ENCODE measurements at places on chromosomes 7 and 10.

GRCh38 chr7:152161171-152161570 is 135.7 kb downstream of the GALNT11 start:
- DNase-seq = no peak

GRCh38 chr7:157035302-157035701 is 24.8 kb upstream of the MNX1 start:
- DNase-seq = no peak

GRCh38 chr7:134470864-134471263 is 12.0 kb upstream of the AKR1B1 start:
- DNase-seq = no peak

DNA sequence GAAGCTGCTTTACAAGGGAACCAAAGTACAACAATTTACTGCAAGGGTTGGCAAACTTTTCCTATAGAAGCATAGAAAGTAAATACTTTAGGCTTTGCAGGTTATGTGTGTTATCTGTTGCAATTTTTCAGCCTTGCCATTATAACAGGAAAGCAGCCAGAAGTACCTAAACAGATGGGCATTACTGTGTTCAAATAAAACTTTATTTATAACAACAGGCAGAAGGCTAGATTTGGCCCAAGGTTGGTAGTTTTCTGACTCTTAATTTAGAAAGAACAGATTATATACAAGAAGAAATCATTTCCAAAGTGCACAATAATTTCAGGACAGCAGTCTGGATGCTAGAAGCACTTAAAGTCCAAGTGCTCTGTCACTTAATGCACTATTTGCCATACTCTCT is 307.1 kb downstream of the ANKRD7 start:
- DNase-seq = no peak

DNA sequence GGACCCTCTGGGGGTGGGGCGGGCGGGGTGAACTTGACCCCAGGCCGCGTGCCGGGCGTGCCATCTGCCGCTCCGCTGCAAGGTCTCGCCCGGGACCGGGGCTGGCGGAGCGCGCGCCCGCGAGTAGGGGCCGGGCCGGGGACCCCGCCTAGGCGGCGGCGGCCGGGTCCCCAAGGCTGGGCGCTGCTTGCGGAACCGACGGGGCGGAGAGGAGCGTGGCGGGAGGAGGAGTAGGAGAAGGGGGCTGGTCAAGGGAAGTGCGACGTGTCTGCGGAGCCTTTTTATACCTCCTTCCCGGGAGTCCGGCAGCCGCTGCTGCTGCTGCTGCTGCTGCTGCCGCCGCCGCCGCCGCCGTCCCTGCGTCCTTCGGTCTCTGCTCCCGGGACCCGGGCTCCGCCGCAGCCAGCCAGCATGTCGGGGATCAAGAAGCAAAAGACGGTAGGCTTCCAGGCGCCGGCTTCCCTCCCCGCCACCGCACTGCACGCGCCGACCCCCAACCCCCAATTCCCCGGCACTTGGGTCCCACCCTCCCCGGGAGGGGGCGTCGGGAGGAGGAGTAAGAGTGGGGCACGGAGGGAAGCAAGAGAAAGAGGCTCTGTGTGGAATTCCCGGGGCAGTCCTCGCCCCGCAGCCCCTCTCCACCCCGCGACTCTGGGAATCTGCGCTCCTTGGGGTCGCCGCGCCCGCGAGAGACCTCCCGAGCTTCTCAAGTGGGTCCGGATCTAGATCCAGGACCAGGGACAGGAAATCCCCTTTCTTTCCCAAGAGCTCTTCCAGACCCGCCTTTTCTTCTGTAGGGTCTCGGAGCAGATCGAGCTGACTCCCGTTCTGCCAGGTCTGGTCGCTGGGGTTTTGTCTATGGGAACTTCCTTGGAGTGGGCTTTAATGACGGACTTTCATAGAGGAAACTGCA is at the start of gene PAPSS2:
Gene PAPSS2 (plus strand): TSS at position 308 of the 913 bp plus-strand sequence. CDS start 104 bp downstream, at position 412.
- DNase-seq = no peak

GRCh38 chr10:22712956-22713852 is 1.2 kb downstream of the PIP4K2A start:
- DNase-seq = no peak

GRCh38 chr10:77911535-77912123 is 14.9 kb downstream of the DLG5 start:
- no peak for DNase-seq

GRCh38 chr7:78041423-78041822 is 242.8 kb downstream of the PHTF2 start:
- no peak for DNase-seq

GRCh38 chr7:114952296-114952695 is 30.4 kb downstream of the MDFIC start:
- no peak for DNase-seq

- no peak for DNase-seq
Observed at GRCh38 chr7:101754424-101755159, 62.8 kb upstream of the CUX1 start.

DNA sequence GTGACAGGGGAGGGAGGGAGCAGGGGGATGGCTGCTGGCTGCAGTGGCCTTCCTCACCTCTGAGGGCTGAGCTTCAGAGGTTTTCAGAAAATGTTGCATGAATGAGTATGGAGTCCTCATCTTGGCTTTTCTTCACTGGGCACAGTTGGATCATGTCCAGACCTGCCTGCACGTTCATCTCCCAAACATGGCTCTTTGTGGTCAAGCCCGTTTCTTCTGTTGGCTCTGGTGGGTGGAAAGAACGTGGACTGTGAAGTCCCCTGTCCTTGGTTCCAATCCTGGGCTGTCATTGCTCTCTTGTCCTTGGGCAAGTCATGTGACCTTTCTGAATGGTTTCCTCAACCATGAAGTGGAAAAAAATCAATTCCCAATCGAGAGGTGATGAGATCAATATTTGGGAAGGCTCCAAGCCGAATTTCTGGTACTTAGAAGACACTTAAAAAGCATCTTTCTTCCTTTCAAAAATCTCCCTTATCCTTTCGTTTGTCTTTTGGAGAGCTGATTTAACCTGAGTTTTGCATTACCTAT is 34.5 kb downstream of the TSPAN14 start:
- no peak for DNase-seq

- no peak for DNase-seq
Observed at GRCh38 chr10:66085906-66086305, 839.9 kb upstream of the LRRTM3 start.

- no peak for DNase-seq
Observed at GRCh38 chr7:122291189-122291588, 13.4 kb downstream of the FEZF1 start.

DNA sequence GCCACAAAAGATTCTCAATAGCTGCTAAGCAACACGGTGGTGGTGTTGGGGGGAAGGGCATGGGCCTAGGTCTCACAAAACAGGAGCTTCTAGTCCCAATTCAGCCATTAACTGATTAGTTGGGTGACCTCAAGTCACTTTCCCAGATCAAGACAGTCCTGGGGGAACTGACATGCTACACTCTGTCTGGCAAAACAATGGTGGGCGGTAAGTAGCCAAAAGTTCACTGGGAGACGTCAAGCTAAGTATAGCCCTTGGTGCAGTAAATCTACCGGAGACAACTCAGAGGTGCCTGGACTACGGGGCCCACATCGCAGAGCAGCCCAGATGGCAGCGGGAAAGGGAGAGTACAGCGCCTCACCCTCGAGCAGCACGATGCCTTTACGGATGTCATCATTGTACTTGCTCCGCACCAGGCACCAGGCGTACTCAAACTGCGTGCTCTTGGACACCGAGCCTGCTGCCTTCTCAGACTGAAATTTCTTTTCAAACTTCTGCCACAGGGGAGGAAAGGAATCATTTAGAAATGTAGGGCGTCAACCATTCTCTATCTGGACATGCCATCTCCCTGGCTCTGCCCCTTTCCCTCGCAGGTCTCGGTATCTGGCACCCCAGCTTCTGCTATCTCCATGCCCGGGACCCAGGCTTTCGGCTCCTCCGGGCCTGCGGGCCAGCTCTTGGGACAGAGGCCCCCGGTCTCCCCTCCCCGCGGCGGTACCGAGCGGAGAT is 1.1 kb downstream of the FIS1 start:
- DNase-seq = no peak

- no peak for DNase-seq
Observed at GRCh38 chr7:101581891-101582290, 47.2 kb downstream of the MYL10 start.

Measured in SHP77 (cell line).